ENCODE measurements at places on chromosomes 12 and 14. TPM values are rescaled to one million over a fixed set of nuclear protein-coding genes. Genes with fewer than 3 reads are reported as not detected.

- no peak for DNase-seq
Measured at GRCh38 chr14:20836668-20837338, 34.2 kb upstream of the RNASE1 start.

Gene DENR
- total RNA-seq = 52.7 TPM

GRCh38 chr14:64196814-64197411 is 97.3 kb downstream of the ESR2 start:
- no peak for DNase-seq

DNA sequence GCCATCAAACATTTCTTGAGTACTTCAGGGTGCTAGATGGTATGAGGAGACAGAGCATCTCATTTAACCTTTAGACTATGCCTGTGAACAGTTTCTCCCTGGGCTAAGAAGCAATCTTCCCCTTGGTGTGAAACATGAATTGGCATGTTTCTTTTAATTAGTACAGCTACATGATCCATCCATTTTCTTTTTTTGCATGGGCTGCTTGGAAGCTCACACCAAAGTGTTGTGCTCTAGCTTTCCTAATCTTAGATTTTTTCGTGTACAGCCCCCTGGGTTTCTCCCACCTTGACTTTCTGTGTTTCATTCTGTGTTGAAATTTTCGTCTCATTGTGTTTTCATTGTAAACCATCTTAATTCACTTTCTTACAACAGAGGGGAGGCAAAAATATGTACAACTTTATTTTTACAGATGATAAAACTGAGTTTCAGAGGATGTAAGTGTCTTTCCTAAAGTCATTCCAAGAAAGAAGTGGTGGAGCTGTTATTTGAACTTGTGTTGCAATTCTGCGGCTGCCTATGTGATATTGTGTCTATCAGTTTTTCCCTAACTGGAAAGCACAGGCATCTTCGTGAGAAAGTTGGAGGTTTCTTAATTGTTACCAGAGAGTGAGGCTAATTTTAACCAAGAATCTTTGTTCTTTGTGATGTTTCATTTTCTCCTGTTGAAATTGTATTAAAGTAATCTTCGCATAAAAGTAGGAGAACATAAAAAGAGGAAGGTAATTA is 64.5 kb downstream of the DAAM1 start:
- no peak for DNase-seq

DNA sequence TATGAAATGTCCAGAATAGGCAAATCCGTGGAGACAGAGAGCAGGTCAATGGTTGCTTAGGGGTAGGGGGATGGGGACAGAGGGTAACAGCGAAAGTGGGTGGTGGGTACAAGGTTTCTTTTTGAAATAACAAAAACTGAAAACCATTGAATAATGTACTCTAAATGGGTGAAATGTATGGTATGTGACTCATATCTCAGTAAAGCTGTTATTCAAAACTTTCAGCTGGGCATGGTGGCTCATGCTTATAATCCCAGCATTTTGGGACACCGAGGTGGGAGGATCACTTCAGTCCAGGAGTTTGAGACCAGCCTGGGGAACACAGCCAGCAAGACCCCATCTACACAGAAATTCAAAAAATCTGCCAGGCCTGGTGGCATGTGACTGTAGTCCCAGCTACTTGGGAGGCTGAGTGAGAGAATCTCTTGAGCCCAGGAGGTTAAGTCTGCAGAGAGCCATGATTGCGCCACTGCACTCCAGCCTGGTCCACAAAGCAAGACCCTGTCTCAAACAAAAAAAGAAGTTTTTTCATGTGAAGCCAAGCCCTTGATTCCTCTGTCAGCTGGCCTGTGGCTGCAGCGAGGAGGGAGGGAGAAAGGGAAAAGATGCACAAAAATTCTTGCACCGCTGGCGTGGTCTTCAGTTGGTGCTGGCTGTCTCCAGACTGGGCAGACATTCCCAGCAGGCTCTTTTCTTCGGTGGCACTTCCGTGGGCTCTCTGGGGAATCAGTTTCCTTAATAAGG is 248.2 kb downstream of the SLC41A2 start:
- DNase-seq = no peak

GRCh38 chr12:123916729-123917128 is 55.9 kb downstream of the CCDC92 start:
- no peak for DNase-seq

- DNase-seq = no peak
Measured at GRCh38 chr12:570921-571794, 92.1 kb downstream of the NINJ2 start.

GRCh38 chr12:32780071-32780470 is 24.4 kb upstream of the YARS2 start:
- DNase-seq = no peak

Gene SDR9C7
- not detected for total RNA-seq

Gene TOMM20L
- not detected for total RNA-seq

DNA sequence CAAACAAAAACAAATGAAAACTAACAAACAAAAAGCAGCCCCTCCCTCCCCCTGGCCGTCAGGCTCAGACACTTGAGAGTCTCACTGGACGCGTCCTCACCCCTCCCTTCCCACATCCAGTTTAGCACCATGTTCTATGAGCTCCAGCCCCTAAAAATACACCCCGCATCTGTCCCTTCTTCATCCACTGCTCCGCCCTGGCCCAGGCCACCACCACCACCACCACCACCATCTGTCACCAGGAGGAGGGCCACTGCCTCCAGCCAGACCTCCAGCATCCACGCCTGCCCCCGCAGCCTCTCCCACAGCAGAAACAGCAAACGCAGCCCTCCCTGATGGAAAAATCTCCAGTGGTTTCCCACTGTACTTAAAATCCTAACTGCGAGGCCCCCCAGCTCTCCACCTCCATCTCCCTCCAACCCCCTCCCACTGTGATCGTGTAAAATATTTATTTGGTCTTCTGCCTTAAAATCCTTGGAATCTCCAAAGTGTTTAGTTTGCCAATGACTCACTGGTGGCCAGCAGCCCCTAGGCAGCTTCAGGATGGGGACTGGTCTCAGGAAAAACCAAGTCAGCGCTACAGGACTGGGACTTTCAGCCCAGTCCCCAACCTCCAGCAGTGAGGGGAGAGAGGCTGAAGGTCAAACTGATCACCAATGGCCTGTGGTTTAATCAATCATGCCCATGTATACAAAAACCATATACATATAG is 95.1 kb downstream of the SCARB1 start:
- DNase-seq = no peak

DNA sequence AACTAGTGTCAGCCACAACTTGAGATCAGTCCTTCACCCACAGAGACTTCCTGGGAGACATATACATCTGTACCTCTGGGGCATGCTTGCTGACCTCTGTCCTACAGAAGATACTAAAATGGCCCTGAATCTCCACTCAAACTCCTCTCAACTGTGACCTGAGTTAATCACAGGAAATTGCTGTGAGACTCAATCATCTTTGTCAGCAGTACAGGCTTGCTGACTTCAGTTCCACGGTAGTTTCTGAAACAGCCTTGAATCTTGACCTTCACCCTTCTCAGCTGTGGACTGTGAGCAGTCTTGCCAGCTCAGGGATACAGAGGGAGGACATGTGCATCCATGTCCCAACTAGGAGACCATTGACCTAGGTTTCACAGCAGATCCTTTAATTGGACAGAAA is 1.4 kb upstream of the KLRC1 start:
- DNase-seq = no peak

GRCh38 chr14:78968265-78968664 is 798.1 kb downstream of the NRXN3 start:
- DNase-seq = no peak

Gene IFNG
- 3.4 TPM for total RNA-seq

GRCh38 chr14:91647856-91648255 is 84.0 kb downstream of the CATSPERB start:
- no peak for DNase-seq

DNA sequence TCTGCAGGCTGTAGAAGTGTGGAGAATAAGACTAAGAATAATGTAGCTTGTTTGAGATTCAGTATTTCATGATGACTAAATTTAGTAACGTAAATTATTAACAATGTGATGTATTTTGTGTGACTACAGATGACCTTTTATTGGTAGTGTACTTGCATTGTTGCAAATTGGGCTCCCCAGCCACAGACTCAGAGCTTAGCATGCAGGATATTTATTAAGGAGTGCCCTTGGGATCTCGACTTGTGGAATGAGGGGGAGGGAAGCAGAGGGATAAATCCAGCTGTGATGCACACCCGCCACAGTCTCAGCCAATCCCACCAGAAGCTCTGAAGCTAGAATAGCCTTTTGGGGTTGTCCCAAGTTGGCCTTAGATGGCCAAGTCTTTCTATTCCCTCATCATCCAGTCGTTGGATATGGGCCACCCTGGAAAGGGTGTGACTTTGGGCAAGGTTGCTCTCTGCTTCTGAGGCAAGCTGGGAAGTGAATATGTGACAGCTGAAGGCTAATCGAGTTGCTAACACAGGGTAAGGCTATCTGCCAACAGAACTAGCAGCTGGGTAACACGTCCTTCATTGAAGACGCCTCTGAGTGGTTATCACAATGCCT is 42.1 kb upstream of the USP44 start:
- no peak for DNase-seq

Gene CLEC2B
- 53.7 TPM for total RNA-seq

GRCh38 chr12:24681570-24681969 is 267.3 kb downstream of the BCAT1 start:
- no peak for DNase-seq

Gene CNTN1
- total RNA-seq = not detected

GRCh38 chr12:57216014-57216911 is at the start of gene NXPH4:
TSS of gene NXPH4 (plus strand) at chr12:57216794. CDS start at chr12:57216970, 176 bp downstream.
- peak; percentile 59 for DNase-seq

Gene OR6C65
- not detected for total RNA-seq

DNA sequence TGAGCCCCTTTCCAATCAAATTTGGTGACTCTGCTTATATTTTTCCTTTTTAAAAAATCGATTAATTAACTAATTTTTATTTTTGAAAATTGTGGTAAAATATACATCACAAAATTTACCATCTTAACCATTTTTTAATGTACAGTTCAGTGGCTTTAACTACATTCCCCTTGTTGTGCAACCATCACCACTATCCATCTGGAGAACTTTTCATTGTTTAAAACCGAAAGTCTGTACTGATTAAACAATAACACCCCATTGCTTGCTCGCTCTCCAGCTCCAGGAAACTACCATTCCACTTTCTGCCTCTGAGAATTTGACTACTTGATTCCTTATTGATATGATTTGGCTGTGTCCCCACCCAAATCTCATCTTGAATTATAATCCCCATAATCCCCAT is 283.4 kb downstream of the C12orf75 start:
- no peak for DNase-seq

GRCh38 chr12:52689936-52690335 is 9.7 kb upstream of the KRT1 start:
- DNase-seq = no peak

GRCh38 chr12:109594556-109595317 is 21.1 kb downstream of the MVK start:
- no peak for DNase-seq

Gene DMAC2L
- total RNA-seq = 15.7 TPM

DNA sequence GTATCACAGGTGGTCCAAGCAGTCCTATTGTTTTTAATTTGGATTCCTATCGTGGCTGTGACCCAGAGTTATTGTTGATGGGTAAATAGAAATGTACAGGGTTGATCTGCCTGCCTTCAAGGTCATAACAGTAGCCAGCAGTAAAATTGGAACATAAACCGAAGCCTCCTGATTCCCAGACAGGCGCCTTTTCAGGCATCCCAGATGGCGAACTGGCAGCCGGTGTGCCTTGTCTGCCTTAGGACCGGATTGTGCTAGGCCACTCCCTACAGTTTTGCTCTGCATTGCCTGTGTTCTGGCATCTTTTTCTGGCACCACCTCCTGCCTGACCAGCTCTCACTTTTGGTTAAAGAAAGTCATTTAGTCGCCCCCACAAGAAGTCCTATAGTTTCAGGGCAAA is 22.2 kb downstream of the TMEM117 start:
- DNase-seq = no peak

Gene CACNA2D4
- 12.9 TPM for total RNA-seq

Gene ARID4A
- 37.3 TPM for total RNA-seq

Gene NAV3
- total RNA-seq = not detected

Data from activated CD4-positive, alpha-beta T cell treated with anti-CD3 and anti-CD28 coated beads, Interleukin-2, amount 10 ng/mL, durations not matched to agents 7 days and 5 days (primary cell).